Foreskin keratinocyte (primary cell): ENCODE measurements at places on chromosomes 3 and 15.
A peak's percentile ranks its signal among the peaks of the same experiment; 100 is the strongest.

- DNase-seq = peak; percentile 92
These were observed 29.3 kb upstream of the TRAK1 start for GRCh38 chr3:42061713-42062380.

DNA sequence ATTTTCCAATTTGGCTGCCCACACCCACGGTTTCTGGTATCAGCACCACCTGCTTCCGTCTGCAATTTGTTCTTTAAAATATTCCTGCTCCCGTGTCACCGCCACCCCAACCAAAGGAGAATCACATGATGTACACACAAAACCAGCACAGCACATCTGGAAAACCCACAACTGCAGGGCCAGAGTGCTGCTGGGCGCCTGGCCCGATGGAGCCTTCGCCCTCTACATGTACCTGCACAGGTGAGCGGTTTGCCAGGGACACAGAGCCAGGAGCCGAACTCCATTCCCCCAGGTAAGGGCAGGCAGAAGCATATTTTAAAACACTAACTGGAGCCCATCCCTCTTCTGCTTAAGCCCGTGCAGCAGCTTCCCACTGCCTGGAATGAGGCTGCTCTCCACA lies 75.6 kb downstream of the ADAMTS17 start:
- DNase-seq = no peak

- DNase-seq = no peak
These were observed 278.0 kb upstream of the TRIM42 start for GRCh38 chr3:140399871-140400270.

GRCh38 chr15:74635228-74635627 lies 19.6 kb downstream of the CLK3 start:
- peak; percentile 34 for DNase-seq

GRCh38 chr15:64067564-64068030 lies 21.3 kb upstream of the DAPK2 start:
- peak; percentile 36 for DNase-seq

GRCh38 chr3:106688464-106688863 lies 688.8 kb upstream of the CCDC54 start:
- peak; percentile 85 for DNase-seq

GRCh38 chr3:173876476-173876875 lies 478.9 kb downstream of the NLGN1 start:
- no peak for DNase-seq

DNA sequence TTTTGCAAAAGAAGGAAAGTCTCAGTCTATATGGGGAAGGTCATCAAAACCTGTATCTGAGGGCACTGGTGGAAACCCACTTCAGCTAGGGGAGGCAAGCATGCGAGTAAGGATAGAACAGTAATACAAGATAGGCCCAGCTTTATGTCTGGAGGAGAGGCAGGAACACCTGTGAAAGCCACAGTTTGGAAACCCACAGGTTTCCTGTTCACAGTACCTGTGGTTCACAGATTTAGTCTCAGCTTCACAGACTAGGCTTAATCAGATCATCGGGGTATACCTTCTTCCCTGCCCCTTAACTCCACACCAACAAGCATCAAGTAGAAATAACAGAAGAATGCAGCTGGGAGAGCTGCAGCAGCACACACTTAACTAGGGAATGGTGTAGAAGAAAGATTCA lies 36.2 kb downstream of the C2CD4B start:
- DNase-seq = no peak

- DNase-seq = no peak
These were observed 39.7 kb upstream of the PLOD2 start for GRCh38 chr3:146200461-146201220.

DNA sequence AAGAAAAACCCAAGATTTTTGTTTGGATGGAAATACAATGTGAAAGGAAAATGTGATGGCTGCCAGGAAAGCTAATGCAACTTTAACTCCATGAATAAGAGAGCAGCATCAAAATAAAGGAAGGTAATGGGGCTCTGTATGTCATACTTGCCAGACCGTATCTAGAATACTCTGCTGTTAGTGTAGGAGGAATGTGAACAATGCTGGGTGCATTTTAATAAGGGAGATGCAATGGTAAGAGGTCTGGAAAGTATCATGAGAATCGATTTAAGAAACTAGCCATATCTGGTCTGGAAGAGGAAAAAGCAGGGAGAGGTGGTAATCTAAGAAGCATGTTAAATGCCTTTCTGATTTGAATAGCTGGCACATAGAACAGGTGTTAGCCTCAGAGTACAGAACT lies 239.6 kb downstream of the GBE1 start:
- DNase-seq = no peak

- DNase-seq = no peak
These were observed 223.1 kb downstream of the MEIS2 start for GRCh38 chr15:36877294-36877693.

GRCh38 chr15:65079580-65079979 lies 3.0 kb downstream of the KBTBD13 start:
- no peak for DNase-seq

GRCh38 chr3:123605789-123606234 lies 21.0 kb upstream of the HACD2 start:
- peak; percentile 83 for DNase-seq

- DNase-seq = no peak
These were observed 38.5 kb upstream of the SPTSSB start for GRCh38 chr3:161409858-161410257.

- peak; percentile 80 for DNase-seq
These were observed 120.0 kb downstream of the ATG7 start for GRCh38 chr3:11392014-11392859.

DNA sequence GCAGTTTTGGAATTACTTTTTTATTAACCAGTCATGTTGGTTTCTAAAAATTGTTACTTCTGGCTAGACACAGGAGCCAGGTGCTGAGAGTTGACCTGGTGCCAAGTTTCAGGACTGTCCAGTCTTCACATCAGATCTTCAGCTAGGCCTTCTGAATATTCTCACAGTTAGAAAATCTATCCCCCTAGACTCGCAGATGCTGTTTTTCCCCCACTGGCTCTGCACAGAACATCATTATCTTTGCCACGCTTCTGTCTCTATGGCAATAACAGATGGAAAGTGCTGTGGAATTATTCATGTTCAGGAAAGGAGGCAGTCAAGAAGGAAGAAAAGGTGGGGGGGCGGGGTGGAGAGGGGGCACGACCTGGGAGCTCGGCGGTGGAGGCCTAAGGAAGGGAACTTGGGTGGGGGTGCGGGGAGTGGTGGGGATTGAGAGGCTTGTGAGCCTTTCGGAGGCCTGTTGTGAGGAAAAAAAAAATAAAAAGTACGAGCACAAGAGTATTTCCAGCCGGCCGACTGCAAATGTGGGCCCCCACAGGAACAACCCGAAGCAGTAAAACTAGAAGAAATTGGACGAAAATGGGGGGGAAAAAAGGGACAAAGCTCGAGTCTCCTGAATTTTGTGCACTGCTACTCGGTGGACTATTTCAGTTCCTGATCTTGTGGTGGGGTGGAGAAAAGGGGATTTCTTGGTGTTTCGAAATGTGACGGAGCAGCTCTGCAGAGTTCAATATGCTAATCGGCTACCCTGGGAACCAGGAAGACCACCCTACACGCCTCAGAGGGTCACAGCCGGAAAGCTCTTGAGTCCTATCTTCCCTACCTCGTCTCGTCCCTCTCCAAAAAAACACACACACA lies 1.5 kb upstream of the SKIL start:
- DNase-seq = no peak

GRCh38 chr3:40753291-40753770 lies 228.6 kb downstream of the ZNF621 start:
- no peak for DNase-seq
